ENCODE measurements at places on chromosomes 13 and 19.

GRCh38 chr19:48418317-48419064 lies 25.0 kb downstream of the GRIN2D start:
- DNase-seq, result no peak

DNA sequence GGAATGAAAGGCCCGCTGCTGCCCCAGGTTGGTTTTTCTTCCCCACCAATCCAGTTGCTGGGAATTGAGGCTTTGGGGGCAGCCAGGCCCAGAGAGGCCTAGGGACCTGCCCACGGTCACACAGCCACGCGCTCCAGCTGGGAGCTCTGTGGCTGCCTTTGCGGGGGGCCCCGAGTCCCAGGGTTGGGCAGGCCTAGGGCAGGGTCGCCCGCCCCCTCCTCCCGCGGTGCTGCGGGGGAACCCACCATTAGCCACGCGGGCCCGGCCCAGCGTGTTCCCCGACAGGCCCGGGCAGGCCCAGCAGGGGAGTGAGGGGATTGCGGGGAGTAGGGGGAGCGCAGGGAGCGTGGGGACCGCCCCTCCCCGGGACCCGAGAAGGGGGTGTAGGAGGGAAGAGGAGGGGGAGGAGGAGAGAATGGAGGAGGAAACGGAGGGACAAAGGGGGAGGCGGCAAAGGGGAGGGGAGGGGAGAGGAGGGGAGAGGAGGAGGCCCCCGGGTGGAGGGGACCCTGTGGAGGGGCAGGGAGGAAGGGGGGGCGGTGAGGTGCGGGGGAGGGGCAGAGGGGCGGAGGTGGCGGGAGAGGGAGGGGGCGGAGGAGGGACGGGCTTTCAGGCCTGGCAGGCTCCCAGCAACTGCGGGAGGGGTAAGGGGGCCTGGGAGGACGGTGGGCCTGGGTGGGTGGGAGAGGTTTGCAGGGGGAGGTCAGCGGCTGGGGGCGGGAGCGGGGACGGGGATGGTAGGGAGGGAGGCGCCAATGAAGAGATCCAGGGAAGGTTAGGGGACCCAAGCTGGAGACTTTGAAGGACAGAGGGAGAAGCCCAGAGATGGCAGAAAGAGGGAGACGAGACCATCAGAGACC lies 12.9 kb upstream of the TLE2 start:
- no peak for DNase-seq

GRCh38 chr19:49981603-49982593 lies 20.9 kb upstream of the SIGLEC11 start:
- DNase-seq, result no peak

DNA sequence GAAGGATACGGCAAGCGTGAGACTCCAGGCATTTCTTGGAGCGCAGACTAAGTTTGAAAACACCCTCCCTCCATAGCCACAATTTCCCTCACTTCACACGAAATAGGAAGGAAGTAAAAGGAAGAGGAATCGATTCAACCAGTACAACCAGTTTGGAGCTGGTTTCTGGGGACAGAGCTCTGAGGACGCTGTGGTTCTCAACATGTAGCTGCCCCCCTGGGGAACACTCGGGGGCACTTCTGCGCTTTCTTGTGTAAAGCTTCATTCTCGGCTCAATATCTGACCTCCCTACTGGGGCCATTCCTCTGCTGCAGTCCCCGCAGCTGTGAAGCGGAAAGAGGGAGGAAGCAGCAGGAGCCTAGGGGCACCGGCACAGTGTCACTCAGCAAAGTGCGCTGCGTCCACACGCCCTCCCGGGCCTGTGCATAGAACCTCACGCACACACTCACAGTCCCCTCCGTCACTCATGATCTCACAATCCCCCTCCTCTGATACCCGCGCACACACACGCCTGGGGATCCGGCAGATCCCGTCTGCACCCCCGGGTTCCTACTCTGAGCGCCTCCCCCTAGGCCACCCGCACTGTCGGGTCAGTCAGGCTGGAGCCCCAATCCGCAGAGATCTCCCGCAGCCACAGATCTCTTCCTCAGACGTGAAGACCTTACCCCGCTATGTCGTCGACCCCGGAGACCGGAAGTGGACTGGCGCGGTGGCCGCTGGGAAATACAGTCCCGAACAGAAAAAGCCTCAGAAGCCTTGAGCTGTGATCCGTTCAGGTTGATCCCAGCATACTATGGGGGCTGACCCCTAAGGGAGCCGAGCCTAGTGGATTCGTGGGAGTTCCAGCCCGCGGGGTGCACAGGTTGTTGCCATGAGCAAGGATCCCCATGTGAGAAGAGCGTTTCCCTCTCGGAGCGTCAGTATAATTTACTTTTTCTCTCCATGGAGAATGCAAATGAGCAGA lies at the start of gene ZNF780A:
ZNF780A (minus strand) TSS at position 703 of the 964 bp plus-strand sequence. CDS start 6,190 bp downstream, outside the sequence.
- peak; percentile 65 for DNase-seq

DNA sequence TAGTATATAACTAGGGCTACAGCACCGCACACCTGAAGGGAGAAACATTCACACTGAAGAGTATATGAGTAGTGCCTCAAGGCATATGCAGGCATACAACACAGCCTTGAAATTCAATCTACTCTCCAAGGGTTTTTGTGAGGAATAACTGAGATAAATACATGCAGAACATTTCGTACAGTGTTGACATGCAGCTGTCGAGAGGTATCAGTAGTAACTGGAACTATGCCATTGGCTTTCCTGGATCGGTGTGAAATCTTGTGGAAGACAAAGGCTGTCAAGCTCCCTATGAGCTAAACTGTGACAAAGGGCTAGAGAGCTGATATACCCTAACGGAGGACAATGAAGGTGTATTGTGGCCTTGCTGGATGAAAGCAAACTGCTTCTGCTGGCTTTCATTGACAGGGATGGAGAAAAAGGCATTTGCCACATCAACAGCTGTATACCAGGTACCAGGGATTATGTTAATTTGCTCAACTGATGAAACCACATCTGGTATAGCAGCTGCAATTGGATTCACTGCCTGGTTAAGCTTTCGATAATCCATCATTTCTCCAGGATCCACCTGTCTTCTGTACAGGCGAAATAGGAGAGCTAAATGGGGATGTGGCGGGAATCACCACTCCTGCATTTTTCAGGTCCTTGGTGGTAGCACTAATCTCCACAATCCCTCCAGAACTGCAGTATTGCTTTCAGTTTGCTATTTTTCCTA lies 16.3 kb downstream of the MTRF1 start:
- DNase-seq, result no peak

DNA sequence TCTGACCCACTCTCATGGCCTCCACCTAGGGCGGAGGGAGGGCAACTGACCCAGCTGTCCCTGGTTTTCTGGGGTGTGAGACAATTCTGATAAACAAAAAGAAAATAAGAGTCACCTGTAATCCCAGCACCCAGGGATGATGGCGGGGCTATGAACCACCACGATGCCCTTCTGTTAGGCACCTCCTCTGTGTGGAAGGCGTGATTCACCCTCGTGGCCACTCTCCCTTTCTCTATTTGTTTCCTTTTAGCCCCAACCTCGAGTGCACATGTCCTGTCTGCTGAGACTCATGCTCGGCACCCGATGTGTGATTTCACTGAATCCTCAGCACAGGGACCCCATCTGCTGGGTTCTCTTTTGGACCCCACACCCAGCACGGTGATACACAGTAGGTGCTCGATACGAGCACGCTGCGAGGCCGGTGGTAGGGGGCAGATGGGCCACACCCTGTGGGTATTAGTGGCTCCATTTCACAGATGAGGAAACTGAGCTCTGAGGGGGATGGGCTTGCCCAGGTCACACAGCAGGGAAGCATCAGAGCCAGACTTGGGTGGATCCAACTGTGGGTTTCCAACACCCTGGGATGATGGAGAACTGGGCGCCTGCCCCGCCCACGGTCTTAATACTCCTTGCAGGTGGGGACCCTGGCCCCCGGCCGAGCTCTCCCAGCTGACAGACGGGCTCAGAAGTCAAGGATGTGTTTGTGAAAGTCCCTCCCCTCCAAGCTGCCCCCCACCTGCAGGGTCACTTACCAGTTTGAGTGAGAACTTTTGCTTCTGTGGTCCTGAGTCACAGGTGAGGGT lies 24.9 kb downstream of the VRK3 start:
- no peak for DNase-seq

- no peak for DNase-seq
These were observed 12.6 kb downstream of the FFAR2 start for GRCh38 chr19:35460608-35461007.

DNA sequence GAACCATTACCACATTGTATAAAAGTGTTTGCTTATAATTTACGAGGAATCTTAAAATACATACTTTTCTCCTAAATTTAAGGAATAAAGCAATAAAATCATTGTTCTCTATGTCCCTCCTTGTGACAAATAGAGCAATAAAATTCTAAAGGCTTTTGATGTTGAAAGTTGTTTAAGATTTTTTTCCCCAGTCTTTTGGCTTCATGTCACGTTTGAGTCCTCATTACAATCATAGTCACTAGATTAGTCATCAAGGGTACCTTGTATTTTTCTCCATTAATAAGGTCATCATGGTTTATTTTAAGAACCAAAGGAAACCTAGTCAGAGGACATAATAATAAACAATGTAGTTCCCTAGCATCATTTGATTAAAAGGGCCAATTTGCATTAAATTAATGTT lies 3.2 kb downstream of the WBP4 start:
- no peak for DNase-seq

GRCh38 chr19:43318796-43319314 lies 34.6 kb upstream of the CD177 start:
- DNase-seq, result no peak

GRCh38 chr13:50634339-50634738 lies 209.2 kb downstream of the DLEU7 start:
- DNase-seq, result no peak

GRCh38 chr13:103062079-103062478 lies 4.1 kb downstream of the SLC10A2 start:
- no peak for DNase-seq

DNA sequence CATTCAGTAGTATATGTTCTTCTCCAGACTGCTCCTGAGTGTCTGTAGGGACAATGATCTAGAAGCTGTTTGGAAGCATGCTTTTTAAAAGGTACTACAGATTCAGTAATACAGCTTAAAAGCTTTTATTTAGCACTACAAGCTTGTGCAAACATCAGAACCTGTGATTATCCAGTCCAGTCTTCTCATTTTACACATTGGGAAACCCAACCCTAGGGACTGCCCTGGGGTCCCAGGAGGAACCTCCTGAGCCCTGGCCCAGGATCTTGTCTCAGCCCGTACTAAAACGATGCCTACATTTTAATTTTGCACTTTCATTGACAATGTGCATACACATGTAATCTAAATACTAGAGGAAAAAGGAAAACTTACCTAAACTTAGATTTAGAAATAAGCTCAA lies 12.5 kb downstream of the DOCK9 start:
- DNase-seq, result no peak

GRCh38 chr13:47112205-47112902 lies 215.5 kb upstream of the HTR2A start:
- DNase-seq, result no peak

DNA sequence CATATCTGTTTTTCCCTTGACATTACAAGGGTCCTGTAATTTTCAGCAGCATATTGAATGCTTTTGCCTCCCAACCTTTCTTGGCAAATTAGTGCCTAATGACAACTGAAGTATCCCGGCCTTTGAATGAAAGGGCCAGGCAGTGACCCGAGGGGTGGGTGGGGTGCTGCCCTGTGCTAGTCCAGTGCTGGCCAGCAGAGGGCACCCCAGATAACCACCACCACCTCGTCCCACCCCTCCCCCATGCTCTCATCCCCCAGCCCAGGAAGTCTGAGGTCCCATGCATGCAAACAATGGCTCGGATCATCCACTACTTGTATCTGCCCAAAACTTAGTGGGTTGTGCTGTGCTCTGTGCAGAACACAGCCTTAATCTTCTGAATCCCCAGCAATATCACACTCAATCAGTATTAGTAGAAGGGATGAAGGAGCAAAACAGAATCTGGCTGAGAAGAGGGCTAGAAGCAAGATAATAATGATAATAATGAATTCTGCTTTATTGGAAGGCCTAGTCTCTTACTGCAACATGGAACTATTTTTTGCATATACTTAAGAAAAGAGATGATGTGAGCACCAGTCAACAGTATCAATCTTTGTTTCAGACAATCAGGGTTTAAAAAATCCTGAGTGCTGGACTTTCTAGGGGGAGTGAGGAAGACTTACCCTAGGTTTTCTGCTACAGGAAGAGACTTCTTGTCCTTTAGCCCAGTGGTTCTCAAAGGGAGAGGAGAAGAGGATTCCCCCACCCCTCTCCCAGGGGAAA lies 3.8 kb downstream of the ATP12A start:
- no peak for DNase-seq

GRCh38 chr19:7483720-7484201 lies 5.1 kb downstream of the PEX11G start:
- no peak for DNase-seq

GRCh38 chr13:101408992-101409656 lies 7.2 kb downstream of the NALCN start:
- DNase-seq, result no peak

GRCh38 chr13:73109288-73109899 lies 50.6 kb downstream of the KLF5 start:
- no peak for DNase-seq

- no peak for DNase-seq
These were observed 289.5 kb downstream of the SHISA2 start for GRCh38 chr13:25762281-25762680.

GRCh38 chr19:19642506-19643157 lies 825 bp downstream of the GMIP start:
- no peak for DNase-seq

GRCh38 chr13:52414051-52414450 lies 8.1 kb upstream of the THSD1 start:
- DNase-seq, result no peak

GRCh38 chr19:8370176-8371010 lies 6.4 kb downstream of the ANGPTL4 start:
- no peak for DNase-seq

- DNase-seq, result no peak
These were observed 620.9 kb upstream of the KLF12 start for GRCh38 chr13:74755065-74755464.

DNA sequence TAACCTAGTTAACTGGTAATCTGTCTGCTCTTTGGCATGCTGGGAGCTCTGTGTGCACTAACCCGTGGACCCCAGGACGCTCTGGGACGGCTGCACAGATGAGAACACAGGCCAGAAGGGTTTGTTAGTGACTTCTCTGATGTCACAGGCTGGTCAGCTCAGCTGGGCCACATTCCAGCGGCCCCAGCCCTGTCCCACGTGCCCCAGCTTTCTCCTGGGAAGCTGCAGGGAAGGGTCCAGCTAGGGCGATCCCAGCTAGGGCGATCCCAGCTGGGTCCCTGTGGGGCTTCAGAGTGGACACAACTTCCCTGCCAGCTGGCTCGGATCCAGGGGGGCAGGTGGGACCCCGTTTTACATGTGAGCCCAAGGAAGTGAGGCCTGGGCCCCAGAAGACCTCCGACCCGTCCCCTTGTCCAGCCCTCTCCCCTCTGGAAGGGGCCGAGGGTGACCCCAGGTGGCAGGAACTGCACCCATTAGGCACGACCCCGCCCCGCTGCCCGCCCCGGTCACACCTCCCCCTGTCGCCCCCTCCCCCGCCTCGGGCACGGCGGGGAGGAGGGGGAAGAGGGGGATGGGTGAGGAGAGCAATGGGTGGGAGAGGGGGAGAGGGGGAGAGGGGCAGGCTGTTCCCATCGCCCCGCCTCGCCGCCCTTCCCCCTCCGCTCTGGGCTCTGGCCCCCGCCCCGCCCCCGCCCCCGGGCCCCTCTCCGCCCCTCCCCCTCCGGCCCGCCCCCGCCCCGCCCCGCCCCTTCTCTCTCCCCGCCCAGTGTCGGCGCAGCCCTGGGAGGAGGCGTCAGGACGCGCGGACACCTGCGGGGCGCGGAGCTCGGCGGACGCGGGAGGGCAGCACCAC lies 75.2 kb upstream of the MCF2L start:
- no peak for DNase-seq

GRCh38 chr19:43562226-43562697 lies 13.1 kb downstream of the XRCC1 start:
- no peak for DNase-seq

- no peak for DNase-seq
These were observed 93.1 kb downstream of the PCDH17 start for GRCh38 chr13:57724486-57725272.
